ENCODE measurements at places on chromosomes 1 and 21.

DNA sequence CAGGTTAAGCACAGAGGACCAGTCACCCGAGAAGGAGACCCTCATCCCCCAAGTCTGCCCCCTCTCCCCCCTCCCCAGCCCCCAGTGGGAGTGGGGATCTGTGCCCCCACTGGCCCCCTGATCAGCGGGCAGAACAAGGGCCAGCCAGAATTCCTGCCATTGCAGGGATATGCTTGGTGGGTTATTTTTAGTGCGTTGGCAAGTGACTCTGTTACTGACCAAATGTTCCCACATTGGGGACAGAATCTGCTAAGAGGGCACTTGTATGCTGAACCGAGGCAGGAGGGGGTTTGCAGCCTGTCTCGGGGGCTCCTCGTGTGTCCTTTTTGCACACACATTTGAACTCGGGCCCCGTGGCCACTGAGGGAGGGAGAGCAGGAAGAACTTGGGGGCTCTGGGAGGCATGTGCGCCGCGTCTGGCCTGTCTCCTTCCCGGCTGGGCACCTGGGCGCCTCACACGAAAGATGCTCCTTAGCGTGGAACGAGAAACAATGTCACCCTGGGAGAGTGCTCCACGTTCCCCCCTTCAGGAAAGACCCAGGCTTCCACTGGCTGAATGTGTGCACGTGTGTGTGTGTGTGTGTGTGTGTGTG lies 66.4 kb upstream of the CASZ1 start:
- DNase-seq, result no peak

- DNase-seq, result no peak
These were observed 63.7 kb downstream of the SLC30A7 start for GRCh38 chr1:100959502-100960060.

DNA sequence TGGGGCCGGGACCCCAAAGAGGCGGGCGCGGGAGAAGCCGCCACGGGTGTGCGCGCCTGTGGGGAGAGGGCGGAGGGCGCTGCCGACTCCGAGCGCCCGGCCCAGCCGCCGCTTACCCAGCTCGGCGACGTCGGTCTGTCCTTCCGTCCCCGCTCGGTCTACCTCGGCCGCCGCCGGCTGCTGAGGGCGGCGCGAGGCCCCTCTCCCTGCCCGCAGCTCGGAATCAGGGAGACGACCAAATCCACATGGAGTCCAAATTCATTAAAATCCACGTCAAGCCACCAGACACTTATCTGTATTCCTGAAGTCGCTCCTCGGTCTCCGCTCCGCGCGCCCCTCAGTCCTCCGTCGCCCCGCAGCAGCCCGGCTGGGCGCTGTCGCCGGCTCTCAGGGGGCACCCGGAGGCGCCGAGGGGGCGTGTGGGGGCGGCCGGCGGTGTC lies 637 bp downstream of the PLXNA2 start:
- no peak for DNase-seq

DNA sequence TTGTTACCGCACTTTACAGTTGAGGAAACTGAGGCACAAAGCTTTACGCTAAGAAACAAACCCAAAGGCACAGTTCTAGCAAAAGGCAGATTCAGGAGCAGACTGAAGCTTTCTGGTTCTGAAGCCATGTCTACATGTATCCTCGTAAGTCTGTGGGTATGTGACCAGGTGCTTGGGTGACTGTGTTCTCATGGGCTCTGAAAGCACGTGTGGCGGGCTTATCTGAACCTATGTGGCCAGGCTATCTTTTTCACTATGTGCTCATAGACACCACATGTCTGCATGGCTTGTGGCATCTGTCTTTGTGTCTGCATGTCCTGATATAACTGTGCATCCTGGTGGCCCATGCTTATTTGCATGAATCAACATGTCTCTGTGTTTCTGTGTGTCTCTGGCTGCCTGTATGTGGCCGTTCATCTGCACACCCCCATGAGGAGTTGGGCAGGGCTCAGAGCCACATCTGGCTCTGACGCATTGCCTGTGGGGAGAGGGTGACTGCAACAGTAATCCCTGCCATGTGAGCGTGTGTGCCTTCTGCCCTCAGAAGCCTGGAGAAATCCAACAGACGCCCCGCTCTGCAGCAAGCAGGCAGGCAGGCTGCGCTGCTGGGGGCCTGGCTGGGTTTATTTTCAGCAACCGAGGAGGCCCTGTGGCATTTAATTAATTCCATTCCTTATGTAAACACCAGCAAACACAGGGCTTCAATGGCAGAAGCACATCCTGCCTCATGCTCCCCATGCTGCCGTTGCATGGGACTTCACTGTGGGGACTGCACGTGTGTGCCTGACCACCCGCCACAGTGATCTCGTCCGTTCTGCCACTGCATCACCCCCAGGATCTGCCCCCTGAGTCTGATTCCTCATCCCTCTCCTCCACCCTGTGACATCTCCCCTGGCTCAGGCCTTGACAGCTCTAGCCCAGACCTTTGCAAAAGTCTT lies 115.4 kb downstream of the TRABD2B start:
- DNase-seq, result no peak

DNA sequence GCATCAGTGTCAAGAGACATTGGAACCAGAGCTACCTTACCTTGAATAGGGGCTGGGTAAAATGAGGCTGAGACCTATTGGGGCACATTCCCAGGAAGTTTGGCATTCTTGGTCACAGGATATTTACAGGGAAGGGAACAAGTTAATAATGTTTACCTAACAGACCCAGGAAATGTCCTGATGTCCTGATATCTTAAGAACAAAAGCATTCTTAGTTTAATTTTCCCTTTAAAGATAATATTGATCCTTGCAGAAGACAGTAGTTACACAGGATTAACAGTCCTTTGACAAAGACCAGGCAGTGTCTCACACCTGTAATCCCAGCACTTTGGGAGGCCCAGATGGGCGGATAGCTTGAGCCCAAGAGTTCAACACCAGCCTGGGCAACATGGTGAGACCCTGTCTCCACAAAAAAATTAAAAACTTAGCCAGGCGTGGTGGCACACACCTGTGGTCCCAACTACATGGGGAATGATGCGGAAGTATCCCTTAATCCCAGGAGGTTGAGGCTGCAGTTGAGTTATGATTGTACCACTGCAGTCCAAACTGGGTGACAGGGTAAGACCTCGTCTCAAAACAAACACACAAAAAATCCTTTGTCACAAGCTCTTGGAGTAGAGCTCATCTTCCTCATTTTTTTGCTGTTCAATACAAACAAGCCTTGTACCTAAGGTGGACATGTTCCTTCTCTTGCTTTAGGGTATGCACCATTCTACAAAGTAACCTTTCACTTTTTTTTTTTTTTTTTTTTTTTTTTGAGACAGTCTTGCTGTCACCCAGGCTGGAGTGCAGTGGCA lies 1.3 kb upstream of the TOMM20 start:
- no peak for DNase-seq

DNA sequence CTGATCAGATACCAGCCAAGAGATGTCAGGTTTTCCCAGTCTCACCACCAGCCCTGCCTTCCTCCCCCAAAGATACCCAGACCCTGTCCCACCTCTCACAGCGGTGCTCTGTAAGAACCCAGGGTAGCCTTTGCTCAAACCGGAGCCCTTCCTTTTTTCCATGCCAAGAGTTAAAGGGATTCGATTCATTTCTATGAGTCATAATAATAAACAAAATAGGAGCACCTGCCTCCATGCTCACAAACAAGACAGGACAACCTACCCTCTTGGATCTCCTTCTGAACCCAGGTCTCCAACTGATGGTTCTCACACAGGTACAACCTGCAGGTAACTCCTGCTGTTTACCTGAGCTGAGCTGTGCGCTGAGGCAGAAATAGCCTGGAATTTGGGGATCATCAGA lies 5.9 kb upstream of the ATP1A2 start:
- DNase-seq, result no peak

GRCh38 chr1:210764536-210764935 lies 369.4 kb downstream of the KCNH1 start:
- no peak for DNase-seq

DNA sequence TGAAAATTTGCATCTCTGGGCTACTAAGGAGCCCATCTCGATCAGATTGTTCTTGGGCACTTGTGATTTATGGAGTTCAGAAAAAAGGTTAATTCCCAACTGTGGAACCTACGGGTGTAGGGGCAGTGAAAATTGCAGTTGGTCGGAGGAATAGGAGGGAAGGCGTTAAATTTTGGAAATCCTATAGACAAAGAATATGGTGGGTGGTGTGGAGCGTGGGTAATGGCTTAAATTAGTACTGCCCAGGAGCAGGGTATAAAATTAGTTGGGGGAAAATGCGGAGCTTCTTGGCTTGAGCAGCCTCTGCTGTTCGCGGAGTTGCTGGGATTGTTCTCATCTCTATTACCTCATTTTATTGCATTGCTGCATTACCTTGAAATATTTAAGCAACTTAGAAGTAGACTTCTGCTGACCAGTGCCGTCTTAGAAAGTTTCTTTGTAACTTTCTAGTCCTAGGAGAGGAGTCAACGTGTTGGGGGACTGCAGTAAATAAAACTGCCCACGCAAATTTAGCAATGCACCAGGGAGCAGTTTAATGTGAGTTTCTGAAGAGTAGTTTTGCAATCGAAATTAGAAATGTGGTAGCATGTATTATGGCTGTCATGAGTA lies 514 bp downstream of the S1PR1 start:
- no peak for DNase-seq

- no peak for DNase-seq
These were observed 151.4 kb downstream of the ZSCAN20 start for GRCh38 chr1:33623811-33624210.

- no peak for DNase-seq
These were observed 37.1 kb downstream of the JUN start for GRCh38 chr1:58746757-58747156.

GRCh38 chr21:43355266-43355924 lies 71.5 kb downstream of the SIK1 start:
- DNase-seq, result no peak

All from hematopoietic multipotent progenitor cell treated with erythropoietin and hydrocortisone succinate and interleukin-3 and kit ligand, for 8 days (in vitro differentiated cells).